ENCODE measurements at places on chromosomes 6 and 20. TPM values are rescaled to one million over a fixed set of nuclear protein-coding genes. Genes with fewer than 3 reads are reported as not detected.
A peak's percentile ranks its signal among the peaks of the same experiment; 100 is the strongest.

Gene ULBP1
- 0.16 TPM for total RNA-seq

Gene UQCC2
- 209 TPM for total RNA-seq

Gene UBD
- total RNA-seq, result not detected

Gene LAMP5
- total RNA-seq, result 0.22 TPM

Gene SPO11
- not detected for total RNA-seq

Gene HFE
- 2.4 TPM for total RNA-seq

Gene COL9A1
- 2.6 TPM for total RNA-seq

Gene ARFGEF3
- 9.6 TPM for total RNA-seq

Gene ULBP3
- total RNA-seq, result 0.57 TPM

Gene SAMD10
- 4.0 TPM for total RNA-seq

Gene SPATS1
- not detected for total RNA-seq

Gene TMEM14C
- total RNA-seq, result 112 TPM

Gene CD40
- total RNA-seq, result 3.8 TPM

Gene CPNE5
- total RNA-seq, result 6.7 TPM

Gene HUS1B
- total RNA-seq, result 0.86 TPM

Gene MRPL14
- total RNA-seq, result 36.7 TPM

Gene STXBP5
- 17.7 TPM for total RNA-seq

Gene PRKN
- total RNA-seq, result 23.2 TPM

Gene STX11
- 8.8 TPM for total RNA-seq

Gene FAM83C
- not detected for total RNA-seq

Gene BCAS4
- total RNA-seq, result 3.0 TPM

Gene HSD17B8
- 9.9 TPM for total RNA-seq

Gene PAX1
- 0.35 TPM for total RNA-seq

DNA sequence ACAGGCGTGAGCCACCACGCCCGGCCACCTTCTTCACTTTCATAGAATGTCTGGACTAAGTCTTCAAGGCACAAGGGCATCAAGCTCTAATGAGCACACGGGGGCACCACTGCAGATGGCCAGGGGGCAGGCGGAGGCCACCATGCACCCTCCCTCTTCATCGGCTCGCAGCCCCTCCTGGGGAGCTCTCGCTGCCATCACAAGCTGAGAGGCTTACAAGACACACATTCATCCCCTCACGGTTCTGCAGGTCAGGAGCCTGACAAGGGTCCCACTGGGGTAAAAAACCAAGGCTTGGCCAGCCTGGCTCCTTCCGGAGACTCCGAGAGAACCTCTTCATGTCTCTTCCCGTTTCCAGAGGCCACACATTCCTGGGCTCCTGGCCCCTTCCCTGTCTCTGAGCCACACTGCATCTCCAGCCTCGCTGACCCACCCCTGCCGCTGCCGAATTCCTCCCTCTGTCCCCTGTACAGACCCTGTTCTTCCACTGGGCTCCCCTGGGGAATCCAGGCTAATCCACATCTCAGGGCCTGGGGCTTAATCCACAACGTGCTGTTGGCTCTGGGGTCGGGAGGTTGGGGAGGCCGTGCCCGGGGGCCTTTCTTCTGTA is 19.8 kb downstream of the DLL1 start:
- no peak for DNase-seq

DNA sequence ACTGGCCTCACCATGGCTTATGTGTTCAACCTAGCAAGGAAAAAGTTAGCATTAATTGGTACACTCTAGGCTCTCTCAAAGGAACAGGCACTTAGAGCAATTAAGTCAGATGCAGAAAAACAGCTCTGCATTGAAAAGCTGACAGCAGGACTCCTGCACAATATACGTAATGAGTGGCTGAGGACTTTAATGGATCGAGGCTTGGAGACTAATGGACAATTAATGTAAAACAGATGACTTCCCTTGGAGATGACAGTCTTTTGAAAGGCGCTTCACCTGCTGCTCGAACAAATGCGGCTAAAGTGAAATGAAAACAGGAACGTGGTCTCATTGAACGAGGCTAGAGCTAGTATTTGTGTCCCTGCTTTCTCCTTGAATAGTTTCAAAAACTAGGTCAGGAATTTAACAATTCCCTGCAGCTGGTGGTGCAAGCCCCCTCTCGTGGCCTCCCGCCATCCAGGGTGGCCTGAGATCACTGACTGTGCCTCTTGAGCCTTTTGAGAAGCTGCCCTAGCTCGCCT is 137.1 kb downstream of the ELOVL4 start:
- no peak for DNase-seq

GRCh38 chr20:5612581-5613301 is 137.5 kb upstream of the SHLD1 start:
- no peak for DNase-seq

DNA sequence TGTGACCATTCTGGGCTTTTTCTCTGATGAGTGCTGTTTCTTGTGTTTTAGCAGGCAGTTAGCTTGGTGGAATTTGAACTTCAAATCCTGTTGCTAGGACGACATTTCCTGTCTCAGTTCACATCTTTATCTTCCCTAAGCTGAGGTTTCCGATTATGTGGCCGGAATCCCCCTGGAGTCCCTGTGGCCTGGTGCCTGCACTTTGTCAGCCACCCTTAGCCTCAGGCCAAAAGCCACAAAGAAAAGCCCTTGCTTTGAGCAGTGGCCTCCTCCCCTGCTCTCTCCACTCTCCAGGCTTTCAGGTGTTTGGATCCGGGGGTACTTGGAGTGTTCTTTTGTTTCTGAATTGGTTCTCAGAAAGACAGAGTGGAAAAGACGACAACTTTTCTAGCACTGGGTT is 59.9 kb upstream of the PMEPA1 start:
- peak; percentile 27 for DNase-seq

- no peak for DNase-seq
These were observed 1.7 kb downstream of the TRIM39 start for GRCh38 chr6:30328397-30328796.

- no peak for DNase-seq
These were observed 662.2 kb upstream of the HS3ST5 start for GRCh38 chr6:115004982-115005381.

DNA sequence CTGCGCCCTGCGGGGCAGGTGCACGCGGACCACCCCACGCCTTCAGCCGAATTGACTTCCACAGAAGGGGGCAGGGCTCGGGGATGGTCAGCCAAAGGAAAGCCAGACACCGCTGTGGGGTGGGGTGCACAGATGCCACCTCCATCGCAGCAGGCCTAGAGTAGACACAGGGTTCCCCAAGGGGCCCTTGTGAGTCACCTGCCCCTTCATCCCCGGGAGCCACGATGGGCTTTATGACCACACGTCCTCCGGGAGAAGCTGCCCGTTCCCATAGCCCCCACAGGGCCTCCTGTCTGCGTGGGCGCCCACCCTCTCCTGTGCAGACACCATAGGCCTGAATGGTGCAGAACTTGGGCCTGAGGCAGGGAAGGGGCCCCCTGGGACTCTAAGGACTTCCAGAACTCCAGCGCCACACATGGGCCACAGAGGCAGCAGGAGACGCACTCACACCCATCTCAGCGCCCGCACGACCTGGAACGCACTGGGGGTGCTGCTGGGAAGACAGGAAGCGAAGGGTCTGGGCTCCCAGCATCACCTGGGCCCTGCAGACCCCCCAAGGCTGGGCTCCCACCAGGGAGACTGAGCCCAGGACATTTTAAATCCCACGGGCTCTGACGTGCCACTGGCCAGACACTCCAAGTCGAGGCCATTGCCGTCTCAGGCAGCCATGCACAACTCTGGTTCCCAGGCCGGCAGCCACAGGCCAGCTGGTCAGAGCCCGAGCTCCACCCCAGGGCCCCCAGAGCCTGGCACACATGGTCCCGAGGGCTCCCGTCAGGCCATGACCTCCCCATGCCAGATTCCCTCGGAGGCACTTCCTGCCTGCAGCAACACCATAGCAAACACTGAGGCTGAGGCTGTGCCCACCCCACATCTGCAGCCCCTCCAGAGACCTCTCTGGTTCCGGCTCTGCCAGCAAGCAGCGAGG is 134.2 kb downstream of the DLL1 start:
- DNase-seq, result no peak

- no peak for DNase-seq
These were observed 3.0 kb upstream of the SFTA2 start for GRCh38 chr6:30935018-30935417.

DNA sequence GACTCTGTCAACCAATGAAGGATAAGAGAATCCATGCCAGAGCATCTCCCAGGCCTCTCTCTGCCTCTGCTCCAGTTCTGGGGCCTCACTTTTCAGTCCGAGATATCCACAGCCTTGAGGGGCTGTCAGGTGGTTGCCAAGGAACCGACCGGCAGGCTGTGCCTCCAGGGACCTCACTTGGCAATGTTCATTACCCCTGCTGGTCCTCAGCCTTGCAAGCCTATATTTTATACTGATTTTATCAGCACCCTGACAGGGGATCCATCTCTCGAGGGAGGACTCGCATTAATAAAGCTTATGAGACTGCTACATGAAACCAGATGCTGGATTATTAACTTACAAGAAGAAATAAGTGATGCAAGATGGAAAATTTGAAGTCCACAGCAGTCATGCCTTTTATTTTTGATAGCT is 39.9 kb downstream of the TMC2 start:
- no peak for DNase-seq

DNA sequence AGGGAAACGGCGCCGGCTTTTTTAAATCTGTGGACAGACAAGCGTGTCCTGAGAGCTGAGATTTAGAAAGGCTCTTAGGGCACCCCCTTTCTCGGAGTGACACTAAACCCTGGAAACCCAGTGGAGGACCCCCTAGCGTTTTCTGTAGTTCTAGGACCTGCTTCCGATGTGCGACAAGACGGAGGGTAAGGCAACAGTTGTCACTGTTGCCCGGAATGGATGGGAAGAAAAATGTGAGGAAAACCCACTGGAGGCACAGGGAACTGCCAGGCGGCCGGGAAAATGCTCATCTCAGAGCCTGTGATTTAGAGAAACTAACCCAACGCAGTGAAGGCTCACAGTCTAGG is 551 bp upstream of the ATP5F1E start:
- no peak for DNase-seq

DNA sequence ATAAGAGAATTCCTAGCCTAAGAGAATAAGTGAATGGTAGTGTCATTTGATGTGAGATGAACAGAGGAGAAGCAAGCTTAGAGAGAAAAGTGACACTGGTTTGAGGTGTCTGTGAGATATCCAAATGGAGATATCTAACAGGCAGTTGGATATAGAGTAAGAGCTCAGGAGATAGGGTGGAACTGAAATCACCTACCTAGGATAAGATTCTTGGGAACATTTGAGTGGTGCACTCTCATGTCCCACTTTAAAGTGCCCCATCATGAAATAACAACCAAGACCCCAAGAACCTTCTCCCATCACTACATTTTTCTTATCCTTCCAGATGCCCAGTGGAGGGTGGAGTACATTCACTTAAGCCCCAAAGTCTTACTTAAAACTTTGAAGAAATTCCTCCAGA is 109.0 kb upstream of the MAFB start:
- DNase-seq, result no peak

- DNase-seq, result no peak
These were observed 2.6 kb downstream of the SAMD5 start for GRCh38 chr6:147510929-147511590.

DNA sequence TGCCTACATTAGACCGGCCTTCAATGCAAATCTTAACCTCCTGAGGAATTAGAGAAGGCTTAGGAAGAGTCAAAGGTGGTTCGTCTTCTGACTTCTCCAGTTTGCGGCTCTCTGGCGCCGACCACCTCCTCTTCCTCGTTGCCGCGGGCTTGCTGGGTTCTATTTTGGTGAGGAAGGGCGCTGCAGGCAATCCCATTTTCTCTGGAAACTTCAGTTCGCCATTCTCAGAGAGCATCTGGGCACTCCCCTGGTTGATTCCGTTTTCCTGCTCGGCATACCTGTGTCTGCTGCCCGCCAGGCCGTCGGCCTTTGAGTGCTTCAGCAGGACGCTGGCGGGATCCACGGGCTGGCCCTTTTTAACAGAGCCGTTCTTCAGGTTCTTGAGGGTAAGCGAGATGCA is 67.9 kb downstream of the GMPR start:
- no peak for DNase-seq

- no peak for DNase-seq
These were observed 250.9 kb downstream of the LRFN2 start for GRCh38 chr6:40336296-40336695.

GRCh38 chr6:71457929-71458328 is 169.3 kb downstream of the OGFRL1 start:
- no peak for DNase-seq

DNA sequence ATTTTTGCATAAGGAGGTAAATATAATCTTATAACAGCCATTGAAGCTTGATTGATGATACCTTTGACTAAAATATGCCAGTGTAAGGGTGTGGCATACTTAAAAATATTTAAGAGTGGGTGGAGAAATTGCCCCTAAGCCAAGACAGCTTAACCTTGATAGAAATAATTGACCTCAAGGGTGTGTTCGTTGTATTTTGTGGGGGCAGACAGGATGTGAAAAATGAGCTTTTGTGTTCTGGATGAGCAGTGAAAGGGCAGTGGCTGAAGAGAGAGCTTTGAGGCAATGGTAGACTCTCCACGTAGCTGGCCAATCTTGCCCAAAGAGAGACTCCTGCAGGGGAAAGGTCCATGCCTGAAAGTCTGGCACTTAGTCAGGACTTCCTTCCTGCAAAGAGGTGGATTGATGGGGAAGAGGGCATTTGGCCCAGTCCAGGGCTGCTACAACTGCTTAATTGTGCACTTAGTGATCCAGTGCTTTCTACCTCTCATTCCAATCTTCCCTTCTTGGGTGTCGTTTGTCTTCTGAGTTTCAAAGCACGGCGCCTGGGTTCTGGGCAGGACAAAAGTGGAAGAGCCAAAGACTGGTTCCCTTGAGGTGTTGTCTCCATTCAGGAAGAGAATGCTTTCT is 15.6 kb upstream of the CD109 start:
- no peak for DNase-seq

DNA sequence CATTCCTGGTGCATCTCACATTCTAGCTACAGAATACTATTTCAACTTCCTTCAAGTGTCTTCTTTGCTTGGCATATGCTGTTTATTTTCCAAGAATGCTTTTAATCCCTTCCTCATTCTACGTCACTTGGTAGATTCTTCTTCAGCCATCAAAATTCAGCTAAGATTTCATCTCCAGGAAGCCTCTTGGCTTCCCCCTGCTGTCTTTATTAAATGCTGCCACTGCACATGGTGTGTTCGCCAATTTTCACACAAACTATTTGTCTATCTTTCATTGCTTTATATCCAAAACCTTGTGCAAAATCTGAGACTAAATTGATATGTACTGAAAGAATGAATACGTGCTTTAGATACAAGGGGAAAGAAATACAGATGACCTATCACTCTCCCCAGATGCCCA is 253.0 kb downstream of the RFPL4B start:
- no peak for DNase-seq

- DNase-seq, result no peak
These were observed 308.2 kb downstream of the SLC35F1 start for GRCh38 chr6:118215269-118215668.

Measured in cardiac septum (tissue), 1 donor.